ENCODE measurements at places on chromosomes 2 and 18. TPM values are rescaled to one million over a fixed set of nuclear protein-coding genes. Genes with fewer than 3 reads are reported as not detected.

DNA sequence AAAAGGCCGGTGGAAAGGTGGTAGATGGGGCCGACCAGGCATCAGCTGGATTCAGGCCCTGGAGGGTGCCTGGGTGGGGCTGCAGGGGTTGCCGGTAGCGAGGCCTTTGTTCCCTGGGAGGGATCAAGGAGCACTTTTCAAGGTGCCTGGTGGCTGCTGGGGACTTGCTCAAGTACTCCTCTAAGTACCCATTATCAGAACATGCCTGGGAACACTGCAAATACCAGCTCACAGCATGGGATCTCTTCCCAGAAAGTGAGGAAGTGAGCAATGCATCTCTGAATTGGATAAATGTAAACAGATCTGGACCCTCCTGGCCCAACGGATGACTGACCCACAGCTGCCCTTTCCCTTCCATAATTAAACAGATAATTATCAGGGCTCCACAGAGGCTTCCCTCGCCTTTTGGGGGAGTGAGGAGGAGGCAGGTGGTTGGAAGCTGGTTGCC, 210.5 kb downstream of the SH3RF3 start:
- DNase-seq = no peak

DNA sequence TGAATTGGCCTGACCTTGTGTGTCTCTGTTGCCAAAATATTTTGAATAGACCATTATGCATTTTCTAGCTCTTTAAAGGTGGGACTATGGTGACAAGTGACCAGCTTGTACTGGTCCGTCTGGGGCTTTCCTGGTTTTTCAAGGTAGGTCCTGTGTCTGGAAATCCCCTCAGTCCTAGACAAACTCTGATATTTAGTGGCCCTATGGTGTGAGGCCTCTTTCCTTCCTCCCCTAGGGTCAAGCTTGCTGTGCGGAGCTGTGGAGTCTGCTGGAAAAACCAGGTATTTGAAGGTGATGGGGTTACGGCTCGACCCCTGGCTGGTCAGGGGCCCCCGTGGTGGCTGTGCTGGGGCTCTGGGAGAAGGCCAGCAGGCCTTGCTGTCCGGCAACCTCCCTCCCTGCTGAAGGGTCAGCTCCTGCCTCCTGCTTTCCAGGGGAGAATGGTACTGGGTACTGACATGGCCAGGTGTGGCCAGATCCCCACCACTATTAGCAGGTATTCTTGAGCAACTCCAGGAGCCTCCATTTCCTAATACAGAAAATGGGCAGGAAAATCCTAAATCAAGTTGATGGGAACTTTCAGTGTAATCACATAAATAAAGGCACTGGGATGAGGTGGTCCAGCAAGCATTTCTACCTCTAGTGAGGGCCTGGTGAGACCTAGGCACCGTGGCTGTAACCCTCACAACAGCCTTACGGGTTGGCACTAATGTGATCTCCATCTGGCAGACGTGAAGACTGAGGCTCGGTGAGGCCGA, 86.2 kb upstream of the HS6ST1 start:
- no peak for DNase-seq

DNA sequence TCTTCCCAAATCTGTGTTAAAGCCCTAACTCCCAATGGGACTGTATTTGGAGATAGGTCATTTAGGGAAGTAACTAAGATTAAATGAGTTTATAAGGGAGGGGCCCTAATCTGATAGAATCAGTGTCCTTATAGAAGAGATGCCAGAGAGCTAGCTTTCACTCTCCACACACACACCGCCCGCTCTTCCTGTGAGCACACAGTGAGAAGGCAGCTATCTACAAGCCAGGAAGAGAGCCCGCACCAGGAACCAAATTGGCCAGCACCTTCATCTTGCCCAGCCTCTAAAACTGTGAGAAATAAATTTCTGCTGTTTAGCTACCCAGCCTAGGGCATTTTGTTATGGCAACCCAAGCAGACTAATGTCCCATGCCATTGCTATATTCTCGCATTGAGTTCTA, 125.2 kb downstream of the RTN4 start:
- no peak for DNase-seq

- DNase-seq = no peak
Observed at GRCh38 chr18:3840766-3841165, 390.8 kb downstream of the TGIF1 start.

DNA sequence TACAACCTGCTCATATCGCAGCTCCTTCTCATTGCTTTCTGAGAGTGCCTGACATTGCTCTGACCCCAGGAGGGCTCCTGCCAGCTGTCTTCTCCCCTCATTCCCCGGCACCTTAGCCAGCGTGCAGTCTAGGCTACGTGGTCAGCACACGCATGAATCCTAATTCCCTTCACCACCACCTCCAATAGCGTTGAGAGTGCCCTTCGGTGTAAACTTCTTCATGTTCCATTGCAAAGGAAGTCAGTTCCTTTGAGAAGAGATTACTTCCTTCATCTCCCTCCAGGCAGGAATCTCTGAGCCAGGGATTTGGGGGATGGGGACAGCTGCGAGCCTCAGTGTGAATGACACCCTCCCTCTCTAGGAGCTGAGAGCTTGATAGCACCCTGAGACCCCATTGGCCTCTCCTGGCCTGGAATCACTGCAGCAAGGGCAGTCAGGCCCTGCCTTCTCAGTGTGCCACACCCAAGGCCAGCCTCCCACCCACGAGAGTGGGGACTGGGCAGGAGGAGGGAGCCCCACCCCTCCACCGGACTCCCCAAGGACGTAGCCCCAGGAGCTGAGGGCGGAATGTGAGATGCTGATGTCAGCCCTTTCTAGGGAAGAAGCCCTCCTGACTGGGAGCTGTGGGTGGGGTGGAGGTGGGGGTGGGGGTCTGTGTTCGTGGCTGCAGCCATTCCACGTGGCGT, 53.4 kb downstream of the SLC66A2 start:
- DNase-seq = no peak

DNA sequence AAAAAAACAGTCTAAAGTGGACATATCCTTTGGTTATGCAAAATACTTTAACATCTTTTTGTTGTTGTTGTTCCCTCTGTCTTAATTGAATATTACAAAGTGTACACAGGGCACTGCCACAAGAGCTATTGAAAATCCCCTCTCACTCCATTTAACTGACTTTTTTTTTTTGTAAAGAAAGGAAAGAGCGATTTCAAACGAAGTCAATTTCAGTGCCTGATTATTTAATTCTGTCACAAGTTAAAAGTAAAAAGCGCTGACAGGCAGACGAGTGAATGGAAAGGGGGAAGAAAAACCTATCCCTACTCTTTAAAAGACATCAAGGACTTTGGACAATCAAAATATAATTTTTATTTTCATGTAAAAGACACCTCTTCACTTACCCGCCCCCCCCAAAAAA, 1.9 kb downstream of the FIGN start:
- no peak for DNase-seq

GRCh38 chr2:233256048-233256447, 4.6 kb downstream of the ATG16L1 start:
- no peak for DNase-seq

DNA sequence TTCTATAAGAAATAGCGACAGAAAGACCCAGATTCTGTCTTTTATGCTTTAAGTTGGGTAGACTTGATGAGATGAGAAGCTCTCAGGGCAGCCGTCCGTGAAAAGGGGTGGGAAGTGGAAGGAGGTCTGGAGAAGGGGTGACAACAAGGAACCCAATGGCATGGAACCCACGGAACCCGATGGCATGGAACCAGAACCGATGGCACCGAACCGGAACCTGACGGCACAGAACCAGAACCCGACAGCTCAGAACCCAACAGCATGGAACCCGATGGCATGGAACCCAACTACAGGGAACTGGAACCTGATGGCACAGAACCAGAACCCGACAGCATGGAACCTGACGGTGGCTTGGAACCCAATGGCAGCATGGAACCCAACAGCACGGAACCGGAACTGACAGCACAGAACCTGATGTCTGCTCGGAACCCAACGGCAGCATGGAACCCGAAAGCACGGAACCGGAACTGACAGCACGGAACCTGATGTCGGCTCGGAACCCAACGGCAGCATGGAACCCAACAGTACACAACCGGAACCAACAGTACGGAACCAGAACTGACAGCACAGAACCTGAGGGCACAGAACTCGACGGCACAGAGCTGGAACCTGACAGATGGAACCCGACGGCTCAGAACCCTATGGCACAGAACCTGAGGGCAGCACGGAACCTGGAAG, 155.2 kb downstream of the TMEM18 start:
- no peak for DNase-seq

Gene SGO2
- total RNA-seq = 18.0 TPM

Gene FAM124B
- 13.1 TPM for total RNA-seq

Gene SLC5A7
- total RNA-seq = 6.3 TPM

Gene MATN3
- 1.1 TPM for total RNA-seq

Gene COL3A1
- 20,765 TPM for total RNA-seq
